ENCODE measurements at places on chromosomes 5 and 9.
A peak's percentile ranks its signal among the peaks of the same experiment; 100 is the strongest.

- no peak for DNase-seq
Measured at GRCh38 chr5:122736086-122736845, 38.6 kb upstream of the SNX2 start.

- peak; percentile 76 for DNase-seq
Measured at GRCh38 chr9:91138760-91139159, 223.0 kb downstream of the AUH start.

DNA sequence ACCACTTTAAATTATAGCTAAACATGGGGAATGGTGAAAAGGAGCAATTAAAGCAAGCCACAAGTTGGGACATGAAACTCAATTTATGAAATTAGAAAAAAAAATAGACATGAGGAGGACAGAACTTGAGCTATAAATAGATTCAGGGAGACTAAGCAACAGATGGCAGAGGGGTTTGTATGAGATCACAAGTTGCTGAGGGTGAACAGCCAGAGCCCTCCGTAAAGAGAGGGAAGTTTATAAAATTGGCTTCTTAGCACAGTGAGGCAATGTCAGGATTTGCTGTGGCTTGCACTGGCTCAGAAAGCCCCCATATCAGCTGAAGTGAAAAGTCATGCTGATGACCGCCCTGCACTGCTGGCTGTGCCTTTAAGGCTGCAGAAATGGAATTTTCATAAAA is 443.4 kb upstream of the CD180 start:
- DNase-seq: no peak

GRCh38 chr5:67021521-67021920 is 175.1 kb downstream of the CD180 start:
- no peak for DNase-seq

DNA sequence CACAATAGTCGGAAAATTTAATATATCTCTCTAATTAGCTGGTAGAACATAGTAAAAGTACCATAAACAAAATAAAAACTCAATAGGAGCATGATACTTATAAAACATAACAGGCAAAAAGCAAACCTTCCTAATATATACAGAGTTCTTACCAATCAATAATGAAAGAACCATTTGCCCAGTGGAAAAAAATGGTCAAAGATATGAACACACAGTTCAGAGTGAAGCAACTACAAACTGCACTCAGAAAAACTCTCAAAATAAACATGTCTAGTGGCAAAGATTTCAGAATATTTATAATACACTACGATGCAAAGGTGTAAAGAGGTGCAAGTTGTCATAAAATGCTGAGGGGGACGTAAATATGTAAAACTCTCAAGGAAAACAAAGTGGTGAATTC is 576.2 kb upstream of the CTNND2 start:
- no peak for DNase-seq

- DNase-seq: no peak
Measured at GRCh38 chr5:30802961-30803705, 390.4 kb upstream of the CDH6 start.

- DNase-seq: no peak
Measured at GRCh38 chr5:92268343-92268742, 885.2 kb upstream of the ARRDC3 start.
